ENCODE measurements at places on chromosomes 11 and 22.

GRCh38 chr11:73273222-73273895, 1.2 kb downstream of the P2RY6 start:
- DNase-seq = no peak

- DNase-seq = no peak
These were observed 401.0 kb upstream of the SYN3 start for GRCh38 chr22:33459137-33459536.

DNA sequence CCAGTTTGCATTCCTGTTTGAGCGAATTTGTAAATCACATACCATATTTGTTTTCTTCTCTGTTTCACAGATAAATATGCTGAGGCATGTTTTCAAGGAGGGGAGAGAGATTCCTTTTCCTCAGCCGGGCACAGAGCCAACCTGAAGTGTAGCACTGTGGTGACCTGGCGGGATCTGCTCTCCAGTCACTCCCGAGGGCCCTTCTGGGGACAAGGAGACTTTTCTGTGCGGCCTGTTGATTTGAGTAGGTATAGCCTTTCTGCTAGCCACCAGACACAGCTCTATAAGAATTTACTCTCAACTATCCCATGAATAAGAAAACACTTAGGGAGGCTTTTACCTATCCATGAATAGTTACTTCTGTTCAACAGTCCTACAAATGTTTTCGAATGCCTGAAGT, 63.5 kb upstream of the FDX1 start:
- no peak for DNase-seq

DNA sequence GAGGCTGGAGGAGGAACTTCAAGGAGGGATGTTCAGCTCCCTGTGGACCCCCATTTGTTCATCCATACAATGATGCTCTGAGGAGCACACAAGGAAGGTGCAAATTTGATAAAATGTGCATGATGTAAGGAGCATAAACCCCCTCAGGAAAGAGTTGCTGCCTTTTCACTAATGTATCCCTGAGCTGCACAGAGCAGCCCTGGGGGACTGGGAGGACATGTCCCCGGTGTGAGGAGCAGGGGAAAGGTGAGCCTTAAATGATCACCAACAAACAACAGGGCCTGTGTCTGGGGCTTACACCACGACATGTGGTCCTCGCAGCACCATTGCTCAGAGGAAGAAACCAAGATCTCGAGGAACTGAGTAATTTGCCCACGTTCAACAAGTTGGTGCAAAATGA, 3.5 kb upstream of the MAPK8IP2 start:
- no peak for DNase-seq

DNA sequence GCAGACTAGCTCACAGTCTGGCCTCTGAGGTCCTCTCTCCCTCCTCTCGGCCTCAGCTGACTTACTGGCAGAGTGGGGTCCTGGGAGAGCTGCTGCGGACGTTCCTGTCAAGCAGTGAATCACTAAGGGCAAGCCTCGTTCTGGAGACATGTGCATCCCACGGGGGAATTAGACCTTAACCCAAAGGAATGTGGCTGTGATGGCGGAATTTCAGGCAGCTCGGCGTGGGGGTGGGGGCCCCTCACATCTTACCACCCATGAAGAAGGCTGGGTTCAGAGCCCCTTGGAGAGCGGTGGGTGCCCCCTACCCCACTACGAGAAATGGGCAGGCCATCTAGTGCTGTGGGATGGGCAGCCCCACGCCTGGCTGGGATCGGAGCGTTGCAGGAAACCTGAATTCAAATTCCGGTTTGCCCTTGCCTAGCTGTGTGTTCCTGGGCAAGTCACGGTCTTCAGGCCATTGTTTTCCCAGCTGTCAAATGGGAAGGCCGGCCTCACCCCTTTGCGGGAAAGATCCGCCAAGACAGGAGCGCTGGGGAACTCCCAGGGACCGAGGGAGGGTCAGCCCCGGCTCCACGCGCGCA, 554 bp downstream of the LRRC32 start:
- no peak for DNase-seq

GRCh38 chr11:5279471-5280090, 9.8 kb upstream of the HBE1 start:
- no peak for DNase-seq

GRCh38 chr11:9745411-9746211, 81.7 kb downstream of the SWAP70 start:
- no peak for DNase-seq

- DNase-seq = no peak
These were observed 709 bp upstream of the ST3GAL4 start for GRCh38 chr11:126354631-126355323.
